ENCODE measurements at places on chromosomes 5 and 9.

GRCh38 chr5:101969742-101970141 lies 326.3 kb downstream of the SLCO4C1 start:
- DNase-seq, result no peak

- DNase-seq, result no peak
Measured at GRCh38 chr5:175576096-175576495, 81.8 kb upstream of the HRH2 start.

DNA sequence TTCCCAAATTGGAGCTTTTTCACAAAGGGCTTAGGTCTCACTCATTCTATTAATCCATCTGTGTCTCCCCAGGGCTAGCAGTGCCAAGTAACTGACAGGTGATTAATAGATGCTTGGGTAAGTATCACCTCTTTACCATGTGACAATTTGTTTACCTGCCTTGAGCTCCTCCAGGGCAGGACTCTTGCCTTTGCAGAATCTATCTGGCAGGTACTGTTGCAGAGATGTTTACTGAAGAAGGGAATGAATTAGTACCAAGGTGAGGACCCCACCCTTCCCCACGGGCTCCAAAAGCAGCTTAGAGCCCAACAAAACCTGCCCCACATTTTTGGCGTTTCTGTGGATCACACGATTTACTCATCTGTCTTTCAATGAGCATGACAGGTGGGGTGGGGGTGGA lies 698 bp upstream of the TGFBI start:
- DNase-seq, result no peak

DNA sequence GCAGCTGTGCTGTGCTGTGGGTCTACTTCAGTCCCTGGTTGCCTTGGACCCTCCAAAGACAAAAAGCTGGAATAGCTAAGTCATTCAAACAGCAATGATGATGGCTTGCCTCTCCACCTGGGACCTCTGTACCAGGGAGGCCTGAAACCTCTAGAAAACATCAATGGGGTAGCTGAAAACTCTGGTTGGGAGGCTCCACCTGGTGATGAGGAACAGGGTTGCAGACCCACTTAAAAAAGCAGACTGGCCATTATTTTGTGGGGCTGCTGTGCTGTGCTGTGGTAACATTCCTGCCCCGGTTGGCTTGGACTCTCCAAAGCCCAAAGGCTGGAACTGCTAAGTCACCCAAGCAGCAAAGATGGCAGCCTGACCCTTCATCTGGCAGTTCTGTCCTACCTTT lies 839.3 kb upstream of the ARRDC3 start:
- DNase-seq, result no peak

DNA sequence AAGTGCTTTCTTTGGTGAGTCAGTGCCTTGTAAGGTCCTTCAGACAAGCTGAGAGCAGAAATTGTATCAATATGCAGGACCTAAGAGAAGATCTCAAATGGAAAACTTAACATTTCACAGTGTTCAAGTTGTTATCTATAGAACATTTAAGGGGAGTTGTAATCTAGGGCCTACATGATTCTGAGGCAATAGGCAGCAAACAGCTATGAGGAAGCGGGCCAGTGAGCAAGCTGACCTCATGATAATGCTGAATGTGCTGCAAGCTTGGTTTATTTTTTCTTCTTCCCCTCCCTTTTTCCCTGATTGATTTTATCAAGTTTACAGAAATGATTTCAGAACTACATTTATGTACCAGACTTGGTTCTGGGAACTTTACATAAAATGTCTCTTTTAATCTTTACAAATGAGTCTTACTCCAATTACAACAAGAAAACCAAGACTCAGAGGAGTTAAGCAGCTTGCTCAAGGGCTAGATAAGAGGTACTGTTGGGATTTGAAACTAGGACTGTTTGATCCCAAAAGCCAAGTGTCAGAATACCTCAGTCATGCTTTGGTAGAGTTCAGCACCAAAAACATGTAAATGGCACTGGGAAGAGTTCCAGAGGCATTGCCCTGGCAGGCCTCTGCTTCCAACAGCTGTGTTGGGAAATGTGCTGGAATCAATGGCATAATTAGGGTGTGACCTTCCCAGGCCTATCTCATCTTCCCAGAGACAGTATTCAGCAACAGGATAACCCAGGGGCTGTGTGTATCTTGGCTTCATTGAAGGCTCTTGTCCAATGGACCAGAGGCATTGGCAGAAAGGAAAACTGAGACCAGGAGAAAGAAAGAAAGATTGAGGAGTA lies 130.1 kb downstream of the LRRC70 start:
- no peak for DNase-seq

GRCh38 chr9:4792054-4792571 lies 631 bp upstream of the RCL1 start:
- DNase-seq, result no peak

Data from hematopoietic multipotent progenitor cell treated with erythropoietin and hydrocortisone succinate and interleukin-3 and kit ligand, for 15 days (in vitro differentiated cells).